IPS DF 6.9 (cell line): ENCODE measurements at places on chromosomes 1 and 21.

GRCh38 chr1:921011-921837, 2.5 kb upstream of the SAMD11 start:
- DNase-seq: no peak

DNA sequence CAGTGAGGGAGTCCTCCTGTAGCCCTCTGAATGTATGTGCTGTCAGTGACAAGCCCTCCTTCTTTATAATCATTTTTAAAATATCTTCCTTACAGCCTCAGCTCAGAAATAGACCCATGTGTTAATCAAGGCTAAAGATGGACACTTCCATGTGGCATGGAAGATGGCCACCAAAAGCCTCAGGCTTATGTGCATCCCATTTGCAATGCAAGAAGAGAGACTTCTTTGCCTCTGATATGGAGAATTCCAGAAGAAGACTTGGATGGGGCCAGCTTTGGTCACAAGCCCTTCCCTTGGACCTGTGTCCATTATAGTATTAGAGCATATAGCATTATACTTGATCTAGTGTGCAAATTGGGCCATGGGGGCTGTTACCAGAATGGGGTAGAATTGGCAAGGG, 18.5 kb downstream of the CCDC185 start:
- DNase-seq: no peak

DNA sequence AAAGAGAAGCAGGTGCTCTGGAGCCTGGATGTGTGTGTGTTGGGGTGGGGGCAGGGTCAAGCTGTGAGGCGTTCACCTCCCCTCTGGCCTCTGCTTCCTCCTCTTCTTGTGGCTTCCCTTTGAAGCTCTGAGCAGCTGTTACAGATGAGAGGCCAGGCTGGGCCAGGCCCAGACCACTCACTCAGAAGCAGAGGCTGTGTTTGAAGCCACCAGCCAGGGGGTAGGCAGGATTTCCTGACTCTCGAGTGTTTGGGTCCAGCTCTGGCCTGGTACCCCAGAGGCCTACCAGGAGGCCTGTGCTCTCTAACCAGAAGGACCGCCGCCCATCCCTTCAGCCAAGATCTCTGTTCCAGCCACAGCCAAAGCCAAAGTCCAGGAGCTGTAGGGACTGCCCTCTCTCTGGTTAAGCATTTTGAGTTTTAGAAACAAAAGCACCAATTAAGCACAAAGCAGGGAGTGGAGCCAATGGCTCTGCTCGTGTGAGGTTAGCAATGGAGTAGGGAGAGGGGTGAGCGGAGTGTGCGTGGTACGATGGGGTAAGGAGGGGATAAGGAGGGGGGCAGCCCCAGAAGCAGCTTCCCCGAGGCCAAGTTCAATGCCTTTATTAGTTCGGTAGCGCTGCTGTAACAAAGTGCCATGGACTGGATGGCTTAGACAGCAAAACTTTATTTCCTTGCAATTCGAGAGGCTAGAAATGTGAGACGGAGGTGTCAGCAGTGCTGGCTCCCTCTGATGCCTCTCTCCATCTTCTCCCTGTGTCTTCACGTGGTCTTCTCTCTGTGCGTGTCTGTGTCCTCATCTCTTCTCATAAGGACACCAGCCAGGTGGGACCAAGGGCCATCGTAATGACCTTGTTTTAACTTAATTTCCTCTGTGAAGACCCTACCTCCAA, 20.5 kb downstream of the RCSD1 start:
- DNase-seq: no peak

DNA sequence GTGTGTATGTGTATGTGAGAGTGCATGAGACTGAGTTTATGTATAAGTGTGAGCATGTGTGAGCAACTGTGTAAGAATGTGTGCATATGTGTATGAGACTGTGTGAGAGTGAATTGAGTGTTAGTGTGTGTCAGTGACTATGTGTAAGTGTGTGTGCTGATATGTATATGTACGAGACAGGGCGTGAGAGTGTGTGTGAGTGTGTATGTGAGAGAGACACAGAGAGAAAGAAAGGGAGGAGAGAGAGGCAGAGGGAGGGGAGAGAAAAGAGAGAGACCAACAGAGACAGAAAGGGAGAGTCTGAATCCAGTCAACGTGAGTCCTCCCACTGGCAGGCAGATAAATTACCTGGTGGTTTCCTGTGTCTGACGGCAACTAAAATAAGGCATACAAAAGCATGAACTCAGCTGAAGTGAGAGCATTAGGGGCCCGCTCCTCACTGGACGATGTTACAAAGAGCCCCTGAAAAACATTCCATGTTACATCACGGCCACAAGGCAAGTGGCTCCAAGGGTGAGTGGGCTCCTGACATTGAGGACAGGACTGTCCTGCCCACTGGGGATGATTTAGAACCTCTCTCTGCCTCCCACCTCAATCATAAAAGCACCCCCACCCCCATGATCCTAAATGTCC, 66.6 kb upstream of the TIAM1 start:
- no peak for DNase-seq
